Fibroblast of pulmonary artery (primary cell): ENCODE measurements at places on chromosomes 7 and 10.

DNA sequence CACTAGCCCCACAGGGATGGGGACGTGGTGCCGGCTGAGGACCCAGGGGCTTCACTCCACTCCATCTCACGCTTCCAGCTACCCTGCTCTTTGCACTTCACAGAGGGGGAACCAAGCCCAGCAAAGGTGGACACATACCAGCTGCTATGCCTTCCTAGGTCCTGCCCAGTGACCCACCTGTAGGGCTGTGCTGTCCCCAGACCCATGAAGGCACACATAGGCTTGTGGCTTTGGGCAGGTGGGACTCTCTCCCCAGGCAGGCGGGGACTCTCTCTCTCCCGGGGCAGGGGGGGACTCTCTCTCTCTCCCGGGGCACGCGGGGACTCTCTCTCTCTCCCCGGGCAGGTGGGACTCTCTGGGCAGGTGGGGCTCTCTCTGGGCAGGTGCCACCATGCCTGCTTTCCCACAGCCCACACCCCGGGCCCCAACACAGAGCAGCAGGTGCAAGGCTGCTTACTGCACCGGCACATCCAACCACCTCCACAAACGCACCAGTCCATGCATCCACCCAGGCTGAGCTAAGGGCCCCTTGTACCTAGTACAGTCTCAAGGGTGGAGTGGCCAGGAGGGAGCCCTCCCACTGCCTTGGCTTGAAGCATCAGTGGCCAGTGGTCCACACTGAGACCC, 13.8 kb upstream of the GPR146 start:
- DNase-seq: no peak

GRCh38 chr7:51138123-51139085, 178.2 kb downstream of the COBL start:
- DNase-seq: no peak

DNA sequence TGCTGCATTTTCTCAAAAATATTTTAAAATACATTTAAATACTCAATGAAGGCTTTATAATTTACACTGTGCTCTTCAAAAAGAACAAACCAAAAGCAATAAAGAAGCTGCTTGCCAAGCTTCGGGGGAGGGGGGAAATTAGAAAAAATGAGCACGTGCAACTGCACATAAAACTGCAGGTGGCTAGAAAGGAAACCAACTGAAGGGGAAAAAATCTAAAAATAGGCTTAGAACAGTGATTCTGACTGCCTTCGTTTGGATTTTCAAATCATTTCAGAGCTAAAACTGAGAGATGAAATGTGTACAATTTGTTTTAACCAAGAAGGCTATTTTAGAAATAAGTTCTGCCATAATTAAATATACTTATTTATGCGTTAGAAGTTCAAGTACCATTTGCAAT, 61.4 kb downstream of the ABI1 start:
- no peak for DNase-seq

- DNase-seq: no peak
These were observed 250.8 kb upstream of the MBL2 start for GRCh38 chr10:53023411-53023810.

DNA sequence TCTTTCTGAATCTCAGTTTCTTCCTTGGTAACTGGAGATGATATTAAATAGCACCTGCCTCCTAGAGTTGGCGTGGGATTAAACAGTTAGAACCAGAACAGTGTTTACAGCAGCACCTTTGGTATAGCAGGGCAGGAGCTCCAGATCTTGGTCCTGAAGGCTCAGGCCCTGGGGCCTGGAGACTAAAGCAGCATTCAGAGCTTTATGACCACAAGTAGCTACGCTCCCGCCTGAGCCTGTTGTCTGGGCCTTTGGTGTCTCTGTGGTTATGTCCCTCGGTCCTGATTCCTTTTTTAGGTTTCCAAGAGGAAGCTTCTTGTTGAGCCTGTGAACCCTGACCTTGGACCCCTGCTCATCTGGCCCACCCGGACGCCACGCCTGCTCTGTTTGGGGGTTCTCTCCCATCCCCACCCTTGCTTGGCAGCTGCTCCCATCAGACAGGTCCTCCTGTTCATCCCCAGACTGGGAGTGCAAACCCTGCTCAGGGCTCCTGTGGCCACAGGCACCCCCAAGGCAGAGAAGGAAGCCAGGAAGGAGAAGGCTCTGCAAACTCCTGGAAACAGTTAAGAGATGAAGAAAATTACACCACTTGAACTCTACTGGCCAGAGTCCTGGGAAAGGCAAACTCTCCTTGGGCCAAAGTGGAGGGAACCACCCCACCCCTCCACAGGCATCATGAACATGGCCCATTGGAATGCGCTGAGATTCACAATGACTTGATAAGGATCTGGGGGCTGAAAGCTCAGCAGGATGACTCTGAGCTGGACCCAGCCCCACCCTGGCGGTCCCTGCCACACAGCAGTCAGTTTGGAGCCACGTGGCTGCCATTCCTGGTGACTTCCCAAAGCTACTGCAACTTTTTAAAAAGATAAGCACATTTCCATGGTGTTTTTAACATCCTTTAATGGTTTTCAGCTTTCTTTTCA, 50.1 kb upstream of the TMEM72 start:
- peak; percentile 65 for DNase-seq

DNA sequence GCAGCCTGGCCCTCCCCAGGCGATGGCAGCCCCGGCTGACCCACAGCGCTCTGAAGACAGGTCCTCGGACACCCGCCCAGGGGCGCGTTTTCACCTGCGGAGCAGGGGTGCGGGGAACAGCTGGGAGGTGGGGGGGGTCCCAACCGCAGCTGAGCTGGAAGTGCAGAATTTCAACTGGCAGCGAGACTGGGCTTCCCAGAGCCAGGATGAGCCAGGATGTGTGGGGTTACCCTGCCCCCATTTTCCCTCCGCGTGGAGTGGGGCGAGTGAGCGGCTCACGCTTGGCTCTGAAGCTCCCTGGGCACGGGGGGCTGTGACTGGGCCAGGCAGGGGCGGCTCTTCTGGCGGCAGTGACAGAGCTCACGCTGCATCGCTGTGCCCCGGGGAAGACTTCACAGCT, 70.2 kb downstream of the DNAJB6 start:
- DNase-seq: no peak
